ENCODE measurements at places on chromosomes 12 and 14.
A peak's percentile ranks its signal among the peaks of the same experiment; 100 is the strongest.

- no peak for DNase-seq
Measured at GRCh38 chr12:99619389-99620158, 28.0 kb upstream of the GARIN6 start.

DNA sequence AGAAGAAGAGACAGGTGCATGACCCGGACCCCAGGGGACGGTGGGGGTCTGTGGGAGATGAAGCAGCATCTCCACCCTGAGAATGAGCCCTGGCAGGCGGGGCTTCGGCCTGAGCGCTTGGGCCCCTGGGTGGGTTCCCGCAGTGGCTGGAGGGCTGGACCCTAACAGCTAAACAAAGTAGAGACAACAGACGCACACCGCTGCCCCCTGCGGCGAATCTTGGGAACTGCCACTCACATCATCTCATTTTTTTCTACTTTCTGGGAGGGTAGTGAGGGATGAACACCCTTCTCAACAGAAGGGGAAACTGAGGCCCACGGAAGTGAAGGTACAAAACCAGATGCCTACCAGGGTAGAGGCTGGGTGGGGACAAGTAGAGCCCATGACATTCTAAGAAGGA, 104.7 kb downstream of the RFLNA start:
- DNase-seq, result peak; percentile 17

DNA sequence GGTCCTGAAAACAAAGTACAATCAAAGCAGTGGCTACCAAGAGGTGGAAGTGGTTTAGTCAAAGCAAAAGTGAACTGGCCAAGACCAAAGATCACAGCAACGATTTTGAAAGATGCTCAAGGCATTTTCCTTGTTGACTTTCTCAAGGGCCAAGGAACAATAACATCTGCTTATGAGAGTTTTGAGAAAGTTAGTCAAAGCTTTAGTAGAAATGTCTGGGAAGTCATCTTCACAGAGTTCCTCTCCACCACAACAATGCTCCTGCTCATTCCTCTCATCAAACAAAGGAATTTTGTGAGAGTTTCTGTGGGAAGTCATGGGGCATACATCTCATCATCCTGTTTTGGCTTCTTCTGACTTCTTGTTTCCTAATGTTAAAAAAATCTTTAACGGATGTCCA, 80.1 kb downstream of the PLEKHA5 start:
- DNase-seq, result no peak

DNA sequence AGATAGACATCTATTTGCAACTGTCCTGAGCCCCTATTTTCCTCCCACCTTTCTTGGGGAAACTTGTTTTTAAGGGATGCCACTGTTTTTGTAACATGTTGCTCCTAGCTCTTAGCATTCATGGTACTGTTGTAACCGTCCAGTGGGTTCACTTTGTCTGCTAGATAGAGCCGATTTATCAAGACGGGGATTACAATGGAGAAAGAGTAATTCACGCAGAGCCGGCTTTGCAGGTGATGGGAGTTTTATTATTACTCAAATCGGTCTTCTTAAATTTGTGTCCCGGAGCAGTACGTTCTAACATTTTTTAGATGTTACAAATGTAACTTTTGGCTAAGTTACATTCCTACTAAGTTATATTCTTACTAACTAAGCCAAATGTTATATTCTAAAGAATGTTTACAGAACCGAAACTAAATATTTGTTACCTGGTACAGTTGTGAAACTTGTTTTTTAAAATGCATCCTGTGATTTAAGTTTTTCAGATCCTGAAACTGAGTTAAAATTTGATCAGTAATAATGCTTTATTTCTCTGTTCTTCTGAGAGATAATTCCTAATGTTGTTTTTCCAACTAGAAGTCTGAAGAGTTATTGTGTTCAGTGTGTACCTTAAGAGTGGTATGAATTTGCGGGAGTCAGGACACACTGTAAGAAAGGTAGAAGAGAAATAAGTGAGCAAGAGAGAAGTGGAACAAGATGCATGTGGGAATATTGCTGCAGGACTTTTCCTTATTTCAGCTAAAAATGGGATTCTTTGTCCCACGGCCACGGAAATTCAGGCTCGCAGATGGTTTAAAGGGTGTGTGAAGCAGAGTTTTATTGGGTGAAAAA, 20.6 kb upstream of the CLEC2D start:
- no peak for DNase-seq

- DNase-seq, result no peak
Measured at GRCh38 chr12:49138587-49138986, 7.4 kb upstream of the TUBA1B start.

- no peak for DNase-seq
Measured at GRCh38 chr12:14938301-14938700, at the start of gene ERP27. ERP27 (minus strand) TSS chr12:14938537; CDS start chr12:14938508, 29 bp downstream.

DNA sequence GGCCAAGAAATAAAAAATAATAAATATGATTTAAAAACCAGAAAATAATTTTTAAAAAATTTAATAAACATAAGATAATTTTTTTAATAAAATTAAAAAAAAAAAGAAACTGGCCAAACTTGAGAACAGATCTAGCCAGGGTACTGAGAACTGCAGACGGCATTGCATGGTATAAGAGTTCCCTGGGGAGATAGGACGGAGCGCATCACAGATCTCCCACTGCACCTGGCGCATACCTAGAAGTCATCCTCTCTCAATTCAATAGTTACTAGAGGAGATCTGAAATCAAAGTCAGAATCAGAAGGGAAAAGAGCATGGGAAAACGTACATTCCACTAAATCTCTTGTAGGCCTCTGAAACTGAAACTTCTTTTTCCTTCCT, 58.9 kb upstream of the BCL2L14 start:
- DNase-seq, result no peak

All from activated naive CD8-positive, alpha-beta T cell treated with anti-CD3 and anti-CD28 coated beads for 36 hours (primary cell).